Dorsolateral prefrontal cortex (tissue), 122 donors: ENCODE measurements at places on chromosomes 5 and 9.

GRCh38 chr5:19853616-19854240 lies 134.3 kb downstream of the CDH18 start:
- no peak for DNase-seq

- DNase-seq: no peak
These were observed 552.0 kb upstream of the CLINT1 start for GRCh38 chr5:158410976-158411375.

- DNase-seq: no peak
These were observed 1295.8 kb downstream of the EFNA5 start for GRCh38 chr5:106374956-106375355.

GRCh38 chr5:11588803-11589202 lies 315.4 kb downstream of the CTNND2 start:
- peak; percentile 54 for DNase-seq

DNA sequence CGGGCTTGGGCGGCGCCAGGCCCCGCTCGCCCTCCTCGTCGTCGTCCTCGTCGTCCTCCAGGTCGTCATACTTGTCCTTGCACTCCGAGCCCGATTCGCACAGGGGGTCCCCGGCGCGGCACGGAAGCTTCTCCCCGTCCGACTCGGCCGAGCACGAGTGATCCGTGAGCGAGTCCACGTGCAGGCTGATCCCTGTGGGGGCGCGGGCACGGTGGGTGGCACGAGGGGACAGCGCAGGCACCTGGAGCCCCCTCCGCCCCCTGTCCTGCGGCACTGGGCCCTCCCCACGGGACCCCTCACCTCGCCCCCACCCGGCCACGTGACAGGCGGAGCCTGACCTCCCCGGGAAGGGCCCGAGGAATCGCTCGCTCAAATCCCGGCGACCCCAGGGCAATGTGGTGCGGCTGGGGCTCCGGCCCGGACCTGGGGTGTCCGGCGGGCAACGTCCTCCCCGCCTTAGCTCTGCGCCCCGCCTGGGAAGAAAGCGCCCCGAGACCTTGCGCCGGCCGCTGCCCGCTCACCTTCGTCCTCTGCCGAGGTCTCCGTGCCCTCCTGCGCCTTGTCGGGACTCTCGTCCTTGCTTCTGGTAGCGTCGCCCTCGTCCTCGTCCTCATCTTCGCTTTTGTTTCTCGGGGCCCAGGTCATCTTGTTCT lies 2.5 kb downstream of the IRX2 start:
- DNase-seq: no peak

DNA sequence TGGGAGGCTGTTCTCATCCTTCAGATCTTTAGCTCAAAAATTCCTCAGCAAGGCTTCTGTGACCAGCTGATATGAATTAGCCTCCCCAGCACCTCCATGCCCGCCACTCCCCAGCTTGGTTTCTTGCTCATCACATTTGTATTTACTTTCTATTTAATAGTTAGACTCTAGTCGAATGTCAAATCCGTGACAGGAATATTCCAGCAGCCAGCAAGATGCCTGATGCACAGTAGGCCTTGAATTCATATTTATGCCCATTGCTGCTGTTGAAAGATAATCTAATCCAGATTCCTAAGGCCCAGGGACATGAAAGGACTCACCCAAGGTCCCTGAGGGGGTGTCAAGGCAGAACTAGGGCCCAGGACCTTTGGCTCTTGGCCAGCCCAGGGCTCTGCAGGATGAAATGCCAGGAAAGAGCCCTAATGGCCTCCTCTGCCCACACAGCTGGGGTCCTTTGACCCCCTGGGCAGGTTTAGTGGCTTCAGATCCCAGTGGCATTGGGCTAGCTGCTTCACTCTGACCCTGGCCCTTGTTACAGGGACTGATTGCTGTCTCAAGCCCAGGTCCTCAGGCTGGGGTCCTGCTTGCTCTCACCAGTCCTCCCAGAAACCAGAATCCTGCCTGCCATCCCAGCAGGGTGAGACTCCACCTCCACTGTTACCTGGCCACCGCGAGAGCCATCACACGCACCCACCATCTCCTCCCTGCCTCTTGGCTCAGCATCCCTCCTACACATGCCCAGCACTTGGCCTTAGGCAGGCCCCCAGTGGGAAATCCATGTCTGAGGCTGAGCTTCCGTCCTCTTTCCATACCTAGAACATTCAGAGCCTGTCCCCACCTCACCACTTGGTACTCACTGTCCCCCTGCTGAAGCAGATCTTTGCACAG lies 7.3 kb downstream of the CSF1R start:
- DNase-seq: no peak
